ENCODE measurements at places on chromosomes 11 and 22.

DNA sequence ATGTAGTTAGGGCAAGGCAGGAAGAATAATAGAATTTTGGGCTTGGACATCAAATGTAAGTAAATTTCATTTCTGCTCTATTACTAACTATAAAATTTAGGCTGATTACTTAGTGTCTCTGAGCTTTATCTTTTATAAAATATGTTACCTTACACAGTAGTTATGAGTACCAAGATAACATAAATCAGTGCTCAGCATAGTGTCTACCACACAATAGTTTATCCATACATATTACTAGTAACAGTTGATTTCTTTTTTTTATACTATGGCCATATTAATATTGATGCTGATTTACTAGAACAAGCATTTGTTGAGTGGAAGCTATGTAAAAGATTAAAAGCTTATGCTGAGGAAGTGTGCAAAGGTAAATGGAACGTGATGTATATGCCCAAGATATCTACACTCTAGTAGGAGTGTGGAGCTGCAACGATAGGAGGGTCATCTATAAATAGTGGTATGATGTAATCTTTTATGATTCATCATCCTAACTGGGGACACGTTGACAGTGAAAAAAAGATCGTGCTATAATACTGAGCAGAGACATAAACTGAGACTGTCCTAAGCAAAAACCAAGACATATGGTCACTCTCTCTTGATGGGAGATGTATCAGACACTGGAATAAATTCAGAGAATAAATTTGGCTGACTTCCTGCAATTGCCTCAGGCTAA is 8.7 kb upstream of the SLC5A12 start:
- no peak for DNase-seq

- DNase-seq: no peak
Observed at GRCh38 chr11:132960273-132961078, 571.8 kb downstream of the OPCML start.

DNA sequence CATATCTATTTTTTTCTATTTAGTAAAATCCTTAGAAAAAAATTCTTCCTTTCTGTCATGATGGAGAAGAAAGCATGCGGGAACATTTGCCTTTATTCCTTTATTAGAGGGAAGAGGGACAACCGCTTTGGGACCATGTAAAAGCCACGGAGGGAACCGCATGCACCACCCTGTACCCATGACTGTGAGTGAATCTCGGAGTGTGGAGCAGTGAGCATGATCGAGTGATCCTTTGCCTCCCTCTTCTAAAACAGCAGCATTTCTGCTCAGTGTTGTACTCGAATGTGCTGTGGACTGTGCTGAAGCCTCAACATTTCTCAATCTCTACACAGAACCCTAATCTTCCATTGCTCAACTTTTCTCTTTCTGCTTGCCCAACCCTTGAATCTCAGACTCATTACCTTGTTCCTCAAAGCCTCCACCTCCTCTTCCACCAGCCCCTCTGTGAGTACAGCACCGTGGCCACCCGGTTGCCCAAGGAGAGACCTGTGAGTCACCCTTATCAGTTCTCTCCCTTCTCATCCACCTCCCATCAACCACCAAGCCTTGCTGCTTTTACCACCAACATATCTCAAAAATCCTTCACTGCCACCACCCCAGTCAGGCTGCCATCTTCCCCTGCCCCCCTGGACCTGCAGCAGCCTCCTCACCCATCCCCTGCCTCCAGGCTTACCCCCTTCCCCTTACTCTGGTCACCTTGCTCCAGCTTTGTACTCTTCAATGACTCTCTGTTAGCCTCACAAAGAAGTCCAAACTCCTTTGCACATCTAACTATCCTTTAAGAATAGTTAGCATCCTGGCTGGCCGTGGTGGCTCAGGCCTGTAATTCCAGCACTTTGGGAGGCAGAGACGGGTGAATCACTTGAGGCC is 103.1 kb downstream of the NAT10 start:
- DNase-seq: no peak

DNA sequence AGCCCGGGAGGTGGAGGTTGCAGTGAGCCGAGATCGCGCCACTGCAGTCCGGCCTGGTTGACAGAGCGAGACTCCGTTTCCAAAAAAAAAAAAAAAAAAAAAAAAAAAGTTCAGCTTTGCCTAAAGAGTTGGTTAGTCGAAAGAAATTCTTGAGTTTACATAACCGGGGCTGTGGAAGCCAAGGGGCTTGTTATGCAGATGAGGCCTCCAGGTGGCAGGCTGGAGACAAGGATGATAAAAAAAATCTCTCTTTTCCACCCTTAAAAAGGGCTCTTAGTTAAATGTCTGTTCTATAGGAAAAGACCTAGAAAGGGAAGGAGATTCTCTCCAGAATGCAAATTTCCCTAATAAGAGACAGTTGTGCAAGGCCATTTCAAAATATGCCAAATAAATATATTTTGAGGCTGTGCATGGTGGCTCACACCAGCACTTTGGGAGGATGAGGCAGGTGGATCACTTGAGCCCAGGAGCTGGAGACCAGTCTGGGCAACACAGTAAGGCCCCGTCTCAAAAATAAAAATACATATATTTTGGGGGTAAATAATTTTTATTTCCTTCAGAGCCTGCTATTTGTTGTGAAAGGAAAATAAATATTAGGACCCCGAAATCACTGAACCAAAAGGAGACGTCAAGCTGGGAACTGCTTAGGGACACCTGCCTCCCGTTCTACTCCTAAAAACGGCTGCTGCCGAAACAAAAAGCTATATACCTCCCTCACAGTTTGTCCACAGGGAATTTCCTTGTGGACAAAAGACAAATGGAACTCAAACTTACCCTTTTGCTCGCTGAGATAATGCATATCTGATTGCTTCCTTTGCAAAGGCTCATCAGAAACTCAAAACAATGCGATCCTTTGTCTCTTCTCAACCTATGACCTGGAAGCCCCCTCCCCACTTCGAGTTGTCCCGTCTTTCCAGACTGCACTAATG is 2.4 kb upstream of the IFITM2 start:
- no peak for DNase-seq

GRCh38 chr22:43625242-43625641 is 186.9 kb downstream of the EFCAB6 start:
- DNase-seq: no peak

- DNase-seq: no peak
Observed at GRCh38 chr11:118071416-118072030, 5.4 kb upstream of the TMPRSS4 start.

DNA sequence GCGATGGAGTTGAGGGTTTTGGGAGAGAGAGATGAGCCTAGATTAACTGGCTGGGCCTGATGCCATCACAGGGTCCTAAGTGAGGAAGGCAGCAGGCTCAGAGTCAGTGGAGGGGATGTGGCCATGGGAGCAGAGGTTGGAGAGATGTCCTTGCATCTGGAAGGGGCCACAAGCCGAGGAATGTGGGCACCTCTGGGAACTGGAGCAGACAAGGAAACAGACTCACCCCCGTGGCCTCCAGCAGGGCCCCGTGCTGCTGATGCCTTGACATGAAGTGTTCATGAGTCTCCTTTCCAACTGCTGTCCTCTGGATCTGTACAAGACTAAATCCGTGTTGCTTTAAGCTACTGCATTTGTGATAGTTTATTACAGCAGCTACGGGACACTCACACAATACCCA is 49.2 kb downstream of the SHISAL1 start:
- DNase-seq: no peak

- DNase-seq: no peak
Observed at GRCh38 chr22:50255099-50255498, 4.0 kb upstream of the HDAC10 start.

GRCh38 chr11:120404495-120404894 is 68.3 kb downstream of the ARHGEF12 start:
- no peak for DNase-seq

GRCh38 chr22:20009018-20009491 is 7.6 kb downstream of the ARVCF start:
- no peak for DNase-seq

DNA sequence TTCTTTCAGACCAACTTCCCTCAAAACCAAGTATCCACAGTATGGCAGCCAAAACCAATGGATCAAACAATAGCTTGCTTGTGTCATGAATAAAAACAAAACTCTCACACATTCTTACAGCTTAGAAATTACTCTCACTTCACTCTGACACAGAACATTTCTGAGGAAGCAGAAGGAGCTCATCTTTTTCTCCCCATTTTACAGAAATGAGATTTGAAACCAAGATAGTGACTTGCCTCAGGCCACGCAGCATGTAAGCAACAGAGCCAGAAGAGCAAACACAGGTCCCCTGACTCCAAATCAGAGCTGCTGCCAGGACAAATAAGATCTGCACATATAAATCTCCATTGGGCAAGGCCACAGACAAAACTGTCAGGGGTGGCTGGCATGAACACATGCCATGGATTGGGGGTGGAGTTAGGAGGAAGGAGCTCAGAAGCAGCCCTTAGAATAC is 64.8 kb downstream of the RAB30 start:
- DNase-seq: no peak

GRCh38 chr11:8341996-8342395 is 78.3 kb upstream of the LMO1 start:
- DNase-seq: no peak

- no peak for DNase-seq
Observed at GRCh38 chr22:20571531-20572007, 64.2 kb downstream of the MED15 start.

- no peak for DNase-seq
Observed at GRCh38 chr11:88345949-88346348, 8.4 kb upstream of the CTSC start.

DNA sequence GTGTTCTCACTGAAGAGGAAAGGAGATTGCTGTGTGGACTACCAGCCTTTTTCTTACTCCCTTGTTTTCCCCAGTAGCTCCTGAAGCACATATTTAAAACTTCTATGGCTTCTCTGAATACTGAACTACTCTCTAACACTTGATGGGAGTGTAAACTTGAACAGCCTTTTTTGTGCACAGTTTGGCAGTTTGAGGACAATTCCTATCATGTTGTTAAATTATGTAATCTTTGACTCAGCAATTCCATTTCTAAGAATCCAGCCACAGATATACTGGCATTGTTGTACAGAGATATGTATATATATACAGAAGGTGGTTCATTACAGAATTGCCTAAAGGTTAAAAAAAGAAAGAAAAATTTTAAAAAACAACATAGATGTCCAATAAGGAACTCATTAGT is 47.1 kb upstream of the EED start:
- DNase-seq: no peak

DNA sequence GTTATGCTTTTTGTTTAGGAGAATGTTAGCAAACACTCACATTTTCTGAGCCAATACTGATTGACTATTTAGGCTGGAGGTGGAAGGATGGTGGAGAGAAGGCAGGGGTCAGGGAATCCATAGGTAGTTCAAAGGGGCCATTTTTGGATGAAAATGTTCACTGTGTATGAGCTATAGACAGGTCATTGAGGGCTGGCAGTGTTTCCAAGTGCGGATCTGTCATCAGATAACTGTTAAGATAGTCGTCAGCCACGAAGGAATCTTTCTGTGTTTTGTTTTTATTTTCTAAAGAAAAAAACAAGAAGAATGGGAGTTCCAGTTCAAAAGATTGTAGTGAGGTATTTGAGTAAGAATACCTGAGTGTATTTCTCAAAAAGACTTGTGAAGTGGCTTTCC is 3.1 kb downstream of the KCNJ5 start:
- DNase-seq: no peak

DNA sequence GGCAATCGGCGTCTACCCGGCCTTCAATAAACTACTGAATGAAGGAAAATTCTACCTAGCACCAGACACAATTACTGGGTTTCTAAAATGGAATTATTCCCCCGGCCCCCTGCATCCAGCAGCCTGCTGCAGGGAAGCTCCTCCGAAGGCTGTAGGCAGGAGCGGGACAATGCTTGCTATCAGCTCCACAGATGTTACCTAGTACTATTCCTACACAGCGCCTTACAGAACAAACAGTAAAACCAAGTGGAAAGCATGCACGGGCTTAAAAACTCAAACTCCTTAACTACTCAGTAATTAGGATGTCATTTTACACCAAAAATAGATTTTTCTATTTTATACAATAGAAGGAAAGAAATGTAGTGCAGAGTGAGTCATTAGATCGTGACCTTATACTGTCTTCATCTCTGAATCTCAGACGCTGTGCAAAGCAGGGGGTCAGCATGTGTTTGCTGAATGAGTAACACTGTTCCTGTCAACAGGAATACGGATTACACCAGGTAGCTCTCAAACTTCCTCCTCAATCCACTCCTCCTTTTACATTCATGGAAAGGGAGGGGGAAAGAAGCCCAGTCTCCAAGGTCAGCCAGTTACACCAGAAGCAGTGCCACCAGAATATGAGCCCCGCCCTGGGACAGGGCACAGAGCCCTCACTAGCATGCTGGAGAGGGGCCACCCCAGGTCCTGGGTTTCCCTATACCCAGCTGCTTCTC is 74.9 kb downstream of the PACSIN2 start:
- DNase-seq: no peak

GRCh38 chr11:125890447-125891100 is 3.1 kb downstream of the HYLS1 start:
- DNase-seq: no peak

DNA sequence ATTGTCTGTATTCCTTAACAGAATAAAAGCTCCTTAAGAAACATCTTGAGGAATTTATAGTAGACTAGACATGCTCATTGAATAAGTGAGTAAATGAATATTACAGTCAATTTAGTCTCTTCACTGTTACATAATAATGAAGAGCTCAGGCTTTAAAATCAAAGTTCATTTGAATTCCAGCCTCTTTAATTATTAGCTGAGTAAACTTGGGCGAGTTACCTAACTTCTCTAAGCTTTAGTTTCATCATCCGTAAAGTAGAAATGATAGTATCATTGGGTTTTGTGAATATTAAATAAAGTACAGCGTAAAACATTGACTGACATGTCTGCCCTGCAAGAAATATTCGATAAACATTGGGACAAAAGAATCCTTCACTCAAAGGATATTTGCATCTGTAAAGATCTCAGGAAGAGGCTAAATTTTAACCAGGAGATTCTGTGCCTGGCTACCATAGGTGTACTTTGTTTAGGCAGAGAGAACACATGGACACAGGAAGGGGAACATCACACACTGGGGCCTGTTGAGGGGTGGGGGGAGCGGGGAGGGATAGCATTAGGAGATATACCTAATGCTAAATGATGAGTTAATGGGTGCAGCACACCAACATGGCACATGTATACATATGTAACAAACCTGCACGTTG is 15.2 kb upstream of the BBOX1 start:
- DNase-seq: no peak

- no peak for DNase-seq
Observed at GRCh38 chr11:2564008-2564530, 119.3 kb downstream of the KCNQ1 start.

GRCh38 chr11:31940371-31941037 is 129.4 kb upstream of the PAX6 start:
- no peak for DNase-seq

DNA sequence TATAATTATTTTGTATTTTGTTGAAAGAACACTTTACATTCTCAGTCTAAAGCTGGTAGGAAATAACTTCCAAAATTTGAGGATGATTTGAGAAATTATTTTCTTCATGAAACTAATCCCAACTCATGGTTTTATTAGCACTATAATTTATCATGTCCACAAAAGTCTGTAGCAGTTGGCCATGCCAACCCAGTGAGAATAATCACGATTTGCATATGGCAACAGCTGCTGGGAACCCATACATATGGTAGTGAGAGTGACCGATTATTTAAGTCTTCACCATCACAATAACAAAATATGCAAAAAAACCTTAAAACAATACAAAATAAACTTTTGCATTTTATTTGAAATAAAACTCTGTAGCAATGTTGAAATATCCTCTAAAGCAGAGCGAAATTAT is 445.9 kb upstream of the ANO3 start:
- no peak for DNase-seq

Measured in stimulated activated CD8-positive, alpha-beta memory T cell treated with anti-CD3 and anti-CD28 coated beads, Interleukin-4, amount 100 ng/mL, for 1 hour (primary cell).